Inflammatory macrophage treated with lipopolysaccharide for 4 hours (primary cell): ENCODE measurements at places on chromosomes 7 and 10.
A peak's percentile ranks its signal among the peaks of the same experiment; 100 is the strongest.

DNA sequence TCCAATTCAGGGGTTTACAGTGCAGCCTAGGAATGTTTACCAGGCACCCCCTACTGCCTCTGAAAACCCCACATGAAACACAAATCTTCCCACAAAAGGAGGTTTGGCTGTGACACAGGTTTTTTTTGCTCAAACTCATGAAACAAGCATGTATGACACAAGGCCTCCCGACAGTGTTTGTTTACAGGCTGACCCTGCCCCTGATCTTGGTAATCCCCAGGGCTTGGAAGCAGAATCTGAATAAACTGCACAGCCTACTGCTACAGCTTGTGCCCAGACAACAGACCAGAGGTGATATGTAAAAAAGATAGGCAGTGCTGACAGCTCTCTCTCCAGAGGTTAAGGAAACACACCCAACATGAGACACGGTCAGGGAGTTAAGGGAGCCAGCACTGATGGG is 184.2 kb downstream of the KMT2E start:
- DNase-seq = no peak

DNA sequence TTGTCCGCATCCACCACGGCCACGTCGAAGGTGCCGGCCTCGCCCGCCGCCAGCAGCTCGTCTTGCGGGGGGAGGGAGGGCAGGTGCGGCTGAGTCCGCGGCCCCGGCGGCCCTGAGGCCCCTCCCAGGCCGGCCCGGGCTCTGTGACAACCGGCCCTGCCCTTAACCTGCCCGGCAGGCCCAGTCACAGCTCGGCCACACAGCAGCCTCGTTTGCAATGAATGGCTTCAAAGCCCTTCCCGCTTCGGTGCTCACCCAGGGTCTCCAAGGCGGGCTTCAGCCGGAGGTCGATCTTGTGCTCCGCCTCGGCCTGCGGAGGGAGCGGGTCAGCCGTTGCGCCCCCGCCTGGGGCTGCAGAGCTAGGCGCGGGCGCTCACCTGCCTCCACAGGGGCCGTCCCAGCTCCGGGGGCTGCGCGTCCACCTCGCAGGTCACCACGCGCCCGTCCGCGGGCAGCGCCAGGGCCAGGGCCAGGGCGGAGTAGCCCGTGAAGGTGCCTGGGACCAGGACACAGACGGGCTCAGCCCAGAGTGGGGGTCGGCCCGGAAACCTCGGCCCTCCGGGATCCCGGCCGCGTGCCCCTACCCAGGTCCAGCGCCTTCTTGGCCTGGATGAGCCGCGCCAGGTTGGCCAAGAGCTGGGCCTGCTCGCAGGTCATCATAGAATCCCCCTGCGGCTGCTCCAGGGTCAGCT is 928 bp downstream of the COMTD1 start:
- peak; percentile 2 for DNase-seq

DNA sequence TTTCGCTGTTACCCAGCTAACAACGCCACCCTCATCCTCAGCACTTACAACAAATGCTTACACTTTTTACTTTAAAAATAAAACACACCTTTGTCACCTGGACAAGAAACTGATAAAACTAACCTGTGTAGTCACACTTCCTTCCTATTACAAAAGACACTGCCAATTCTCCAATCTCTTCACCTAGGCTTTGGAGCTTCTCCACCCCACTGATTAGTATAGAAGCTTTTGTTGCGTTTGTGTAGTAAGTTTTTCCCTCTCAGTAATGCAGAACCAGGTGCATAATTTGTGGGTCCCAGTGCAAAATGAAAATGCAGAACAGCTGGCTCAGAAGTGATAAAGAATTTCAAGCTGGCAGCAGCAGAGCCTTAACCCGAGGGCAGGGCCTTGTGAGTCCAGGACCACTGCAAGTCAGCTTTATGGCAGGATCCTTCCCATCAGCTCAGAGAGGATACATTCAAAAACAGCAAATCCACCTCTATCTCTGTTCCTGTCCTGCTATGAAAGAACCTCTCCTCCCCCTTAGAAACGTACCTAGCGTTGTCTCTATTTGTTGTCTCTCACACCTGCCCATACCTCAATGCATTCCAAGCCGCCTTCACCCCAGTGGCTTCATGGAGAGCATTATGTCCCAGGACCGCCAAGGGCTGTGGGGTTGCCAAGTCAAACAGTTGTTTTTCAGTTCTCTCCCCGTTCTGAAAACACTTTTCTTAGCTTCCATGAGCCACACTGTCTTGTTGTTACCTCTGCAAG is 40.3 kb upstream of the EGFR start:
- no peak for DNase-seq

DNA sequence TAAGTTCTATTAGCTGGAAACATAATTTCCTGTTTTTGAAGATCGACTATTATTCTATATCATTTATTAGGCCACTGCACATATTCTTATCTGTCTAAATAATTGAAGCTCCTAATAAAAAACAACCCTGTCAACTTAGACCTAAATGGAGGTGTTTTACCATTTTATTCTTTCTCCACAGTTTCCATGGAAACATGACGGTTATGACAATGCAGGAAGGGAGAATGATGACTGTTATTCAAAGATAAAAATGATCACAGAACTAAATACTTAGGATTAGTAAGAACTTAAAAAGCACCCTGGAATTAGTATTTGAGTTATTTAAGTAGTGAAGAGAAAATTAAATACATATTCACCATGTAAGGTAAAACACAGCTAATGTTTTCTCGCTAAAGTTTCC is 119.9 kb upstream of the DKK1 start:
- no peak for DNase-seq

GRCh38 chr7:29300026-29300480 is 105.5 kb downstream of the CHN2 start:
- no peak for DNase-seq

DNA sequence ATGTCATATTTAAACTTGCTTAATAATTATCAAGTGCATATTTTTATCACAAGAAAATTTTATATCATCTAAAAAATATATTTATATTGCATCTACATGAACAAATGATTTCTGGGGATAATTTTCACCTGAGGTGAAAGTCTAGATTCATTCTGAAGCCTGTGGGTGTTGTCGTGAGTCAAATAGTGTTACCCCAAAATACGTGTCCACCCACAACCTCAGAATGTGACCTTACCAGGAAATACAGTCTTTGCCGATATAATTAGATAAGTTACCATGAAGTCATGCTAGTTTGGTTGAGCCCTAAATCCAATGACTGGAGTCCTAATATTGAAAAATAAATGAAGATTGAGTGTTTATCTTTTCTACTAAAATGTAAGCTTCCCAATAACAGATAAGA is 203.0 kb upstream of the MDFIC start:
- DNase-seq = no peak

DNA sequence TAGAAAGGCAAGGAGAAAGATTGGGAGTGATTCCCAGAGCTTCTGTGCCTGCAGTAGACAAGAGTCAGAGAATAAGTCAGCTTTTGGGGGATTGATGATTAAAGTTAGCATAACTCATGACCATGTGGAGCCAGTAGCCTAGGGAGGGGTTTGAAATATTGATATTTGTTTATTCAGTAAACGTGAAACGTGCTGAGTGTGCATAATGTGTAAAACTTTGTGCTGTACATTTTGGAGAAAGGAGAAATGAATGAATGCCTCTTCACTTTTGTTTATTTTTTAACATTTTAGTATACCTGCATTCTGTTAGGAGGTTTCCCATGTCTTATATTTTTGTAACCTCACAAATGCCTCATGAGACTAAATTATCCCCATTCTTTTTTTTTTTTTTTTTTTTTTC is 272.3 kb downstream of the SORCS3 start:
- no peak for DNase-seq

- peak; percentile 67 for DNase-seq
Observed at GRCh38 chr7:93146472-93147141, 1.6 kb downstream of the SAMD9L start.

GRCh38 chr7:149196705-149197171 is 1.4 kb downstream of the ZNF282 start:
- DNase-seq = no peak

DNA sequence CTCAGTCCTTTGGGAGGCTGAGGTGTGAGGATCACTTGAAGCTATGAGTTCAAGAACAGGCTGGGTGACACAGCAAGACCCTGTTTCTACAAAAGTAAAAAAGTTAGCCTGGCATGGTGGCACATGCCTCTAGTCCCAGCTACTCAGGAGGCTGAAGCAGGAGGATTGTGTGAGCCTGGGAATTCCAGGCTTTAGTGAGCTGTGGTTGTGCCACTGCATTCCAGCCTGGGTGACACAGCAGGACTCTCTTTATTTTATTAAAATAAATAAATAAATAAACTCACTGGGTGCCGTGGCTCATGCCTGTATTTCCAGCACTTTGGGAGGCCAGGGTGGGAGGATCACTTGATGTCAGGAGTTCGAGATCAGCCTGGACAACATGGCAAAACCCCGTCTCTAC is 607.9 kb downstream of the CALN1 start:
- no peak for DNase-seq

DNA sequence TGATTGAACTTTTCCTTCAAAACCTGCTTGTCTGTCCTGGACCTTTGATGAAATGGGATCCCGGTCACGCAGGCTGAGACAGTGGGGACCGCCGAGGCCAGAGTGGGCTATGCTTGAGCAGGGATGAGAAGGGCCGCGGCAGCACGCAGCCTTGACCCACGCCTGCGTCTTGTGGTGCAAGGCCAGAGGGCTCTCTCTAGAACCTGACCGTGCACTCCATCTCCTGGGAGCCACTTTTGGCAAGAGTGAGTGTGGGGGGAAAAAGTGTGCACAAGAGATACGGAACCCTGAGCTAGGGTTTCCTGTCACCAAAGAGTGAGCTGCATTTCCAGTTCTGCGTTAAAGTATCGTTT is 42.4 kb downstream of the WIPI2 start:
- no peak for DNase-seq

DNA sequence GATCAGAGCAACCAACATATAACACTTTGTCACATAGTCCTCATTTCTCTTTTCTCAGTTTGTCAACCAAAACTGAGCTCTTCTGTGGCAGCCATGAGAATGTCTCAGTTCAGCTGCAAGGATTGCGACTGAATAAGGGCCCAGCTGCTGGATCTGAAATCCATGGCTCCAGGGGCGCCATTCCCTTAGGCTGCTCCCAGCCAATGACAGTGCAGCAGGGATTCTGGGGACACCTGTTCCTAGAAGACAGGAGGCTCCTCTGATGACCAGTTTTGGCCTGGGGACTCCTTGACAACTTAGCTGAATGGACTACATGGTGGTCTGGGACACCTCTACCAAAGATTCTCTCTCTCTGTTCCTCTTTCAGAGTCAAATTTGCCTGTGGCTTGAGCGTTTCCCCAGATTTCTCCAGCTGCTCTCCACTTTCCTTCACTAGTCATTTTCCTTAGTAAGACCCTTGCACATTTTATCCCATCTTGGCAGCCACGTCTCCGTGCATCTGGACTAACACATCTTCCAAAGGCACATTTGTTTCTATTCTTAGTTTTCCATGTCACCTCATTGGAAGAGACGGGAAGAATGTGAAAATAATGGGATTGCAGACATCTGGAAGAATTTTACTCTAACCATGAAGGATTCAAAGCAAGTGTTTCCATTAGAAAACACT is 28.1 kb upstream of the KIF5B start:
- no peak for DNase-seq

DNA sequence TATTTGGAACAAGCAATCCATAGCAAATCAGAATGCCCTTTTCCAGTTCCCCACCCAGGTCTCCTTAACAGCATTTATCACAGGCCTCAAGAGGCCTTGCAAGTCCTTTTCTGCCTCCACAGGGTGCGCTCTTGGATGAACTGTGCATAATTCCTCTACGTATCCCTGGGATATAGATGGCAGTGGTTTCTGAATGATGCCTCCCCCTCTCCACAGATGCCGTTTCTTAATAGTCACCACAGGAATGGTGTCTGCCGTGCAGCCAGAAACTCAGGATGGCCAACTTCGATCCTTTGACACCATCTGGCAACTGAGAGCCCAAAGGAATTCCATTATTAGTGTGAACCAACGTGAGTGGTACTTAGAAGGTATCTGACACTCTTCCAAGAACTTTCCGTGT is 43.1 kb downstream of the JAZF1 start:
- DNase-seq = no peak

DNA sequence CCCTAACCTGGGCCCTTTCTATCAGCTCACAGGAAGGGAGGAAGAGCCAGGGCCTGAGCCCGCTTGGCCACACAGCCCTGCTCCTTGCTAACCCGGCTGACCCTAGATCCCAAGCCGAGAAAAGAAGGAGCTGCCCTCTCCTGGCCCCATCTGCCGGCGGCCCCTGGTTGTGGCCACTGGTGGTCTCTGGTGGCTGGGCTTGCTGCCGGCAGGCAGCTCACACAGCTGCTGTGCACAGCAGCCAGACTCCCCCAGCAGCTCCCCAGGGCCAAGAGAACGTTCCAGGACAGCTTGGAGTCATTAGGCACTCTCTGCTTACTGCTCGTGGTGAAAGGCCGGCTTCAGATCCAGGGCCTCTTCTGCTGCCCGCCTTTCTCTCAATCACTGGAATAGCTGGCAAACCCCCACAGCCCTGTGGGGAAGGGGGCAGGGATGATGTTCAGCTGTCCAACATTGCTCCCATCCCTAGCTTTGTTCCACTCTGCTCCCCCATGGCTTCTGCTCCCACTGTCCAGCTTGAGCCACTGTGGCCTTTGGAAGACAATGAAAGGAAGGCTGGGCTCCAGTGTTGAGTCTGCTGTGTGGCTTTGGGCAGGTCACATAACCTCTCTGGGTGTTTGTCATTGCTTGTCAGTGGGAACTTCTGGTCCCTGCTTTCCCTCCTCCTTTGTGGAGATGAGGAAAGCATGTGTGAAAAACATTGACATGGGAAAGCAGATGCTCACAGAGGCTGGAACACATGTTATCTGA is 35.4 kb upstream of the COL13A1 start:
- DNase-seq = no peak

GRCh38 chr10:133457100-133457841 is 3.5 kb downstream of the SCART1 start:
- no peak for DNase-seq

DNA sequence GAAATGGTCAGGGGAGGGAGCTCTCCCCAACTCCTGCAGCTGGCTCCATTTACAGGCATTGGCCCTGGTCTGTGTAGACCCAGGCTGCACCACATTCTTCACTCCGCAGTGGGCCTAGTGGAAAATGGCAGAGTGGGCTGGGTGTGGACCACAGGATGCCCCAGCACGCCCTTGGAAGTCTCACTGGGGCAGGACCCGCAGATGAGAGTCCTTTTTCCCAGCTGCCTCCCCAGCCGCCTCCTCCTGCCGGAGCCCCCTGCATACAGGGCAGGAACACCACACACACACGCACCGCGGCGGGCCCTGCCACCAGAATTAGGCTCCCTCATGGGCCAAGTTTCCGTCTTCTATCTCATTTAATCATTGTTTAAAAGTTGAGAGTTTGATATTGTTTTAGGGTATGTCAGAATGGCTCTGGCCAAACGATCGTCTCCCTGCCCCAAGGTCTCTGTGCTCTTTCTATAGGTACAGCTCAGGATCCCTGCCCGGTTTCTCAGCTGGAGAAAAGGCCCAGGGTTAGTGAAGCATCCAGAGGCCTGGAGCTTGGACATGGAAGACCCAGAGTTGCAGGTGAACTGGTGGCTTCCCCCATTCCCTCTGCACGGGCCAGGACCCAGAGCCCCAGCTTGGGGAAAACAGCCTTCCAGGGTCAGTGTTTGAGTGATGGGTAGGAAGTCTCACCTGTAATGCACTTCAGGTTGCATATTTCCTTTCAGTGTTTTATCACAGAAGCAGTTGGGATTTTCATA is 42.0 kb downstream of the ZNF467 start:
- no peak for DNase-seq

GRCh38 chr10:15813415-15813814 is 46.9 kb downstream of the MINDY3 start:
- no peak for DNase-seq
